ENCODE measurements at places on chromosomes 2 and 18.
A peak's percentile ranks its signal among the peaks of the same experiment; 100 is the strongest.

GRCh38 chr18:25350489-25351251, 1.3 kb downstream of the ZNF521 start:
- DNase-seq = no peak

DNA sequence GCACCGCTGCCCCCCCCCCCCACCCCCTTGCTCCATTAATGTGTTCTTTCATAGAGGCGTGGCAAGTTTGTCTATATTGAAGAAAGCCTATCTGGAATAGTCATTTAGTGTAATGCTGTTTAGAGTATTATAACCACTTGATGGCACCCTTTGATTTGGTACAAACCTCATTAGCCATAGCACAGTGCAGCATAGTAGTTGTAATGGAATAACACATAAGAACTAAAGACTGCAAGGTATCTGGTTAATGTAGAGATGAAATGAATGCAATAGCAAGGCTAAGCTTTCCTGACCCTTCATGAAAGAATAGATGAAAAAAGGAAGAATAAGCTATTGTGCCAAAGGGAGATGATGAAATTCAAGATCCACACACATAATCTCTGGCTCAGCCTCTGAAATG, 81.9 kb downstream of the EHBP1 start:
- no peak for DNase-seq

GRCh38 chr2:20443276-20443920, 3.5 kb upstream of the RHOB start:
- no peak for DNase-seq

GRCh38 chr2:100057901-100058261, 84.5 kb downstream of the AFF3 start:
- DNase-seq = no peak

GRCh38 chr2:65530547-65531320, 98.3 kb upstream of the SPRED2 start:
- no peak for DNase-seq

DNA sequence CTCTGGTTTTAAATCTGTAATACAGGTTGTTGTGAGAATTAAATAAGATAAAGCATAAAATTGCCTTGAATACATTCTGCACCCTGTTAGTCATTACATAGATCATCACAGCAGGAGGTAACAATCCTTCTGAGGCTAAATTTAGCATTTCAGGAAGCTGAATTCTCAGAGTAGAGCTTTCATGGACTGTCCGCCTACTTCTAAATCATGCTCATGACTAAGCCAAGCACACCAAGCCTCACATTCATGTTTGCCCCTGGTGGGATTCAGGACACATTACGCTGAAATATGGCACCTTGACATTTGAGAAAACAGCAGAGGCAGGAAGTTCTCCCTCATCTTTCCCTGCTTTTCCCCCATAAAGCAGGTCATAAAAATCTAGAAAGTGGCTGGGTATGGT, 16.6 kb upstream of the PIK3C3 start:
- DNase-seq = no peak

- no peak for DNase-seq
Observed at GRCh38 chr2:109472974-109473373, 140.8 kb downstream of the SEPTIN10 start.

GRCh38 chr2:224687156-224687555, 29.0 kb downstream of the CCDC195 start:
- no peak for DNase-seq

DNA sequence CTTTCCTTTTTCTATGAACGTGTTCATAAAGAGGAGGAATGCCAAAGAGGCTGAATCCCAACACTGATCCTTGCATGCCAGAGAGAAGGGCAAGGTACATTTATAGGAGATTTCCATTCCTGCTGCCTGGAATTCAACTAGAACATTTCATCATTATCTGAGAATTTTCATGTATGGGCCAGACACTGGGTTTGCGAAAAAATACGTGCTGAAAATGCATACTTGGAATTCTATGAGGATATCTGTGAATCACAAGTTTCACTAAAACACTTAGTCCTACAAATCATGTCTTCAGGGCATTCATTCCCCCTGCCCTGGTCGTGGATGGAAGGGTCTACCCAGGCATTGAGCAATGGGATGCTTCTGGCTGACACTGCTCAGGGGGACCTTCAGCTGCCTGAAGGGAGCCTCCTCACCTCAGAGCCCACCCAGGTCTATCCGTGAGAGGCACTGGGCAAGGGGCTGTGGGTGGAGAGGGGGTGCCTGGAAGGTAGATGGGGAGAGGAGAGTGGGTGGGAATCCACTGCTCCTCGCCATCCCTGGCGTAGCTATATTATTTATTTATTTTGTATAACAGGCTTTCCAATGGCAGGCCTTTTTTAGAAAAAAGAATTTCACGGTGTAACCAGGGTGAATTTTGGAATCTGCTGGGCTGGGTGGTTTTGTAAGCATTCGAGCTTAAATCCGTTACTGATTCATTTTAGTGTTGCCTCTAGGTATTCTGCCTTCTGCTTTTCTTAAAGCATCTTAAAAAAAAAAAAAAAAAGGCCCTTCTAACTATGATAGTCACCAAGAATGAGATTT, 560.6 kb upstream of the ID2 start:
- DNase-seq = no peak

GRCh38 chr2:164023896-164024295, 288.1 kb upstream of the FIGN start:
- DNase-seq = no peak

DNA sequence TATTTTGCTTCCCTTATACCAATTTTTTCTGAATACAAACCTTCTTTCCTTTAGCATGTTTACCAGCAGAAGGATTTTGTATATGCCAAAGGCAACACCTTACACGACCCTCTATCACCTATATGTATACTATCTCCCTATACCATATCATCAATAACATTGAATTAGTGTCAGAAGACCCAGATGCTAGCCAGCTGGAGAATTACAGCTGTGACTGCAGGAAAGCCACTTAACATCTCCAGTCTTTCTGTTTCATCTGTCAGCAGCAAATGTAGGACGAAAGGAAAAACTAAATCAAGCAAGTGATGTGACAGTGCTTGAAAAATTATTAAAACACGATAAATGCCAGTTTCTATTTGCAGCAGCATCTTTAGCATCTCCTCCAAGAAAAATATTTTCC, 193.7 kb downstream of the STK39 start:
- no peak for DNase-seq

DNA sequence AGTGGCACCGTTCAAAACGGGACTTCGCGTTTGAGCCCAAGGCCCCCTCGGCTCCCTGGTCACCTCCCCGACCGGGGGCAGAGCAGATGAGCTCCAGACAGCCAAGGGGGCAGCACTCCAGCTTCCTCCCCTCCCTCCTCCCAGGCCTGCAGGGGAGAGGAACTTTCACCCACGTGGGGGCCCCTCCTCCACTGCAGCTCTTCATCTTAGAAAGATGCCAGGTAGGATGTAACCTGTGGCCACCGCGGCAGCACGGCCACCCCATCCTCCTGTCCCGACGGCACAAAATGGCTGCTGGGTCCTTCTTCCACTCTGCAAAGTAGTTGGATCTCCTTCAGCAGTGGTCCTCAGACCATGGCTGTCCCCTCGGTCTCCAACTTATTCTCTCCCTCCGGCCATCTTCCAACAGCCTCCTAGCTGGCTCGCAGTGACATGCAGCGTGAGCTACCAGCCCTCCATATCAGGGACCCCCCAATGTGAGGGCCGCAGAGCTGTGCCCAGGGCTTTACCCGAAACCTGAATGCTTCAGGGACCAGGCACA, 94.5 kb upstream of the ID2 start:
- no peak for DNase-seq

GRCh38 chr18:50630895-50631294, 71.0 kb downstream of the MAPK4 start:
- no peak for DNase-seq

DNA sequence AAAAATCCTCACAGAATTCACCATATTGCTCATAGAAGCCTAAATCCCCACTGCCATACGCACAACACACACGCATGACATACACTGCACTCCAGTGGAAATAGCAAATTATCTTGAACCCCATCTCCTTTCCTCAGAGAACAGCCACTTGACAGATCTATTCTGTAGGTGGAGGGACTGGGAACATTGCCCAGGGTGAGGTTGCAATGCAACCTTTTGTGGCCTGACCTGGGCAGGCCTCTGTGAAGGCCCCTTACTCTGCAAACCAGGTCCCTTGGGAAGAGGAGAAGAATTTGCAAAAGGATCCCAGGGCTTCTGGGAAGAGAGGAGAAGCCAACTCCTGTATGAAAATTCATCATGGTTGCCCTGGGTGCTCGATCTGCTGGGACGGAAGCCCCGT, 51.9 kb downstream of the SDC1 start:
- DNase-seq = no peak

GRCh38 chr2:26922405-26923188, 47.8 kb upstream of the MAPRE3 start:
- DNase-seq = peak; percentile 34

GRCh38 chr2:196248467-196249094, 77.2 kb upstream of the STK17B start:
- DNase-seq = no peak

- no peak for DNase-seq
Observed at GRCh38 chr2:69453475-69454129, 16.4 kb upstream of the NFU1 start.

DNA sequence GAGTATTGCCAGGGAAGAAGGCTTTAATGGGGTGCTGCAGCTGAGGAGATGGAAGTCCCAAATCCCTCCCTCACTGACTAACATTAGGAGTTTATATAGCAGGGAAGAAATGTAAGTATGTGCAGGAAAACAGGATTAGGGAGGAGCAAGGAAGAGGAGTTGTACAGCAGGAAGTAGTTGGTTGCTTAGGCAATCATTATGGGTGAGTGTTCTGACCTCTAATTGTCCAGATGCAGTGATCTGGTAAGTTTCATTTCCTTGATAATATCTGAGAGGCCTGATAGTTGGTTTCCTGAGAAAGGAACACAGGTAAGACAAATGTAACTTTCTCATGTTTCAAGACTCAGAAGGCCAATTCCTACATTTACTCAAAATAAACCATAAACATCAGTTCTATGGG, 331.9 kb upstream of the GULP1 start:
- DNase-seq = no peak

- DNase-seq = no peak
Observed at GRCh38 chr2:10123281-10123680, 742 bp downstream of the RRM2 start.

DNA sequence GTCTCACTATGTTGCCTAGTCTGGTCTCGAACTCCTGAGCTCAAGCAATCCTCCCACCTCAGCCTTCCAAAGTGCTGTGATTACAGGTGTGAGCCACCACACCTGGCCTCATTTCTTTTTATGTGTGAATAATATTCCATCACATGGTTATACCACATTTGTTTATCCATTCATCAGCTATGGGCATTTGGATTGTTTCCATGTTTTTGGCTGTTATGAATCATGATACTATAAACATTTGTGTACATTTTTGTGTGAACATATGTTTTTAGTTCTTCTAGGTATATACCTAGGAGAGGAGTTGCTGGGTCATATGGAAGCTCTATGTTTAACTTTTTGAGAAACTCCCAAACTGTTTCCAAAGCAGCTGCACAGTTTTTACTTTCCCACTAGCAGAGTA, 24.4 kb downstream of the PKP4 start:
- no peak for DNase-seq

- DNase-seq = no peak
Observed at GRCh38 chr2:25105336-25106085, 62.9 kb downstream of the POMC start.

- no peak for DNase-seq
Observed at GRCh38 chr18:79735071-79735980, 55.7 kb downstream of the CTDP1 start.

DNA sequence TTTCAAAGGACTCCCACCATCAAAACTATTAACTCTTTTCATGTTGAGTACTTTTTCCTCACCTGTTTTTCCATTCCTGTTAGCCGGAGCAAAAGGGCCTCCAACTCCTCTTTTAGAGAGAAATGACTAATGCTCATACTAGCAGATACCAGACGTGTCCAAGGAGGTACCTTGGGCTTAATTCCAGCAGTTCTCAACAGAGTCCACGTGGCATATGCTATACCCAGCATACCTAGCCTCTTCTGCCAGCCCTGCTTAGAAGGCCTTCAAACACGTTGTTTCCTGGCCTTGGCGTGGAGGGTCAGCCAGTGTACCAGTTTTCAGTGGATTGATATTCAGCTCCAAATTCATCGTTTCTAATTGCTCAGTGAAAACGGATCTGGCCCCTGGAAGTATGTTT, 123.9 kb downstream of the MGAT5 start:
- DNase-seq = no peak

DNA sequence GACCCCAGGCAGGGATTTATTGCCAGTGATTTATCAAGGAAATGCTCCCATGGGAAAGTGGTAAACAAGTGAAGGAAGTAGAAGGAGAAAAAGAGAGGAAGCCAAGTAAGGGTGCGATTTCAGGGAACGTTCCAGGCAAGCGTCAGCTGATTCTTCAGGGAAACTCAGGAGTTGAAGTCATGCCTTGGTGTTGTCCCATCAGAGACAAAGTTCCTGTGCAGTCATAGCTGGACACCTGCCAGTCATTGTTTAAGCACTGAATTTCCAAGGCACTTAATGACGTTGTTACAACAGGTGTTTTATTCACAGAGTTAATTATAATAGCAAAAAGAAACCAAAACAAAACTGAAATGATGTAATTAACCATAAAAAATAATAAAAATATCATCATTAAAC, 381.8 kb upstream of the CRIM1 start:
- DNase-seq = no peak

GRCh38 chr2:142463047-142463446, 332.2 kb upstream of the LRP1B start:
- DNase-seq = no peak

DNA sequence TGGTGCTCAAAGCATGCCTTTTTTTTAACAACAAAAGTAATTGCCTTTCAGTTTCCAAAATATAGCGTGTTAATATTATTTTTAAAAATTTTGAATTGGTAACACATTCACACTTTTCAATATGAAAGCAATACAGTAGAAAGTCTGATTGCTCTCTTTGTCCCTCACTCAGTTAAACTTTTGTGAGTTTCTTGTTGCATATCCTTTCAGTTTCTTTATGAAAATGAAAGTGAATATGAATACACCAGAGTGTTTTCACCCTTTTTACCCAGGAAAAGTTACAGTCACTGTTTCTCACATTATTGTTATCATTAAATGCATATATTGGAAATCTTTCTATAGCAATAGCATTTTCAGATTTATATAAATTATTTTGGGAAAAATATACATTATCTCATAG, 377.4 kb upstream of the CRIM1 start:
- DNase-seq = no peak

DNA sequence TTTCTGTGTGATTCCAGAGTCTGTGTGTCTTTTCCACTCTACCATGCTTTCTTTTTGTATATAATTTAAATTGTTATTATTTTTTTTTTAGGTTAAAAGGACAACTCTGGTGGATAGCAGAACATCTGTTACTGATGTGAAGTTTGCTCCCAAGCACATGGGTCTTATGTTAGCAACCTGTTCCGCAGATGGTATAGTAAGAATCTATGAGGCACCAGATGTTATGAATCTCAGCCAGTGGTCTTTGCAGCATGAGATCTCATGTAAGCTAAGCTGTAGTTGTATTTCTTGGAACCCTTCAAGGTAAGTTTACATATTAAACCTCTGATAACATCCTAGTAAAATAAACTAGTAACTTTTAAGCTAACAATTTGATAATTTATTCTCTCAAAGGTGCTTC, 15.3 kb downstream of the SEH1L start:
- no peak for DNase-seq
